Large intestine (tissue), 12 donors: ENCODE measurements at places on chromosomes 3 and 15.
A peak's percentile ranks its signal among the peaks of the same experiment; 100 is the strongest.

- no peak for DNase-seq
Measured at GRCh38 chr3:135760581-135760980, 204.9 kb upstream of the PPP2R3A start.

GRCh38 chr3:24259901-24260512, 234.6 kb downstream of the THRB start:
- peak; percentile 71 for DNase-seq

DNA sequence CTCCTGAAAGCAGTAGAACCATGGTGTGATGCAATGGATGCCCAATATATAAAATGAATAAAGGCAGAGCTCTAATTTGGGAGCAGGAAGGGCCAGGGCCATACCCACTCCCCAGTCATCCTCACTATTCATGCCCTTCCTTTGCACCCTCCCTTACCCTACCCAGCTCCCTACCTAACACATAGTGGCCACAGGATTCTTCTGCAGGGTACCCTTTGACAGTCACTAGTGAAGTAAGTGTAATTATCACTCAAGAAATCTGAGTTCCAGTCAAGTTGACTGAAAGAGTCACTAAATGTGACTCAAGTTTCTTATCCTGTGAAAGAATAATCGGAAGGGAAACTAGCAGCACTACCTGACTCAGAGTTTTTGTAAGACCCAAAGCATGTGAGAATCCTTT, 69.2 kb downstream of the RASA2 start:
- peak; percentile 52 for DNase-seq

DNA sequence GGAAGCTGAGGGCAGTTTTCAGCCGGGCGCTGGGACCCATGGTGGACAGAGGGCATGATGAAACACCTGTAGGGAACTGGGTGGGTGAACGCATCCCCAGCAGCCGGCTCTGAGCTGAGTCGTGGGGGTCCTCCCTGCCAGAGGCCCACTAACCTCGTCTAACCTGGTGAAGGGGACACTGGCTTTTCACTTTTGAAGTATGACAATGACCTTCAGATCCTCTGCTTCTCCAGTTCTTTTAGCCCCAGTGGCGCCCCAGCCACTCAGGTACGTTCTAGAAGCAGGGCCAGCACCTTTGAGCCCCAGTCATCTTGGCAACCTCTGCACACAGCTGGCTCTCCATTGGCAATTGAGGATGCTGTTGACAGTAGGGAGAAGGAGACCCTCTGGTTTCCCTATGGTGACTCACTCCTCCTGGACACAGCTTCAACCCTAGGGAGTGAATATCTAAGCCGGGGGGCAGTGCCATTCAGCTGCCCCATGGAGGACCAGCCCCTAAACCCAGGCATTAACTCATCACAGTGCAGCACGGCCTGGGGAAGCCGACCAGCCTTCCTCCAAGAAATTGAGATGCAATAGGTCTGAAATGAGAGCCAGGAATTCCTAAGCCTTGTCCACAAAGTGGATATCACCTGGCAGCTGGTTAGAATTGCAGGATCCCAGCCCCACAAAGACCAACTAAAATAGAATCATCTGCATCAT, 46.1 kb downstream of the CMTM6 start:
- DNase-seq = no peak

DNA sequence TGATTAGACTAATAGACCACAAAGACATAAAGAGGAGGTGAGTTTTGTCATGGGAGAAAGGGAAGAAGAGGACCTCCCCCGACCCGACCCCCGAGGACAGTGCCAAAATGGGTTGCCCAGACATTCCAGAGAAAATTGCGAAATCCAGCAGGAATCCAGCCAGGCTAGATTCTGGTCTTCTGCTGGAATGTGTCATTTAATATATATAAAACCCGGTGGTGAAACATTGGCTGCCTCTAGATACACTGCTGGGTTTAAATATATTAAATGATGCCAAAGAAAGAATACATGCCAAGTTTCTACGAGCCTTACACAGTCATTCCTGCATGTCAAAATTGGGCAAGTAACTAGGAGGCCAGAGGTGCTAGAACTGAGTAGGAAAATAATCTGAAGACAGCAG, 45.3 kb upstream of the SPESP1 start:
- no peak for DNase-seq

DNA sequence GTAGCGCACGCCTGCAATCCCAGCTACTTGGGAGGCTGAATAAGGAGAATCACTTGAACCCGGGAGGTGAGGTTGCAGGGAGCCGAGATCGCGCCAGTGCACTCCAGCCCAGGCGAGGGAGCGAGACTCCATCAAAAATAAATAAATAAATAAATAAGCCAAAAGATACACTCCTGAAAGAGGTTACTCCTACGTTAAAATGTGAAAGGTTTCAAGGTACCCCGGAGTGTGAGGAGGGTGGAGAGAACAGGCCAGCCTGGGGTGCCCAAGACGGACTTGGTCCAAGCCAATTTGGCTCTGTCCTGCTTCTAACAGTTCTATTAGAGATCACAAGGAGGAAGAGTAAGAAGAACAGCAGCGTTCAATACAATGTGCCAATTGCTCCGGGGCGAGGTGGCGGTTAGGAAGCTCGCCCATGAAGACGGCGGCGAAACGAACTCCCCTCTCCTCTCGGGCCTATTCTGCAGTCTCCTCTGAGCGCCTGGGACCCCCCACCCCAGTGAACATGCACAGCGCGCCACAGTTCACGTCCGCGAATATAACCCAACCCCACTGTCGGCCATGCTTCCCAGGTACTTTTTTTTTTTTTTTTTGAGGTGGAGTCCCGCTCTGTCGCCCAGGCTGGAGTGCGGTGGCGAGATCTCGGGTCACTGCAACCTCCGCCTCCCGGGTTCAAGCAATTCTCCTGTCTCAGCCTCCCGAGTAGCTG, 942 bp downstream of the ELP6 start:
- peak; percentile 57 for DNase-seq

GRCh38 chr3:144142151-144142840, 170.7 kb downstream of the DIPK2A start:
- peak; percentile 79 for DNase-seq

GRCh38 chr3:16932877-16933276, 48.1 kb downstream of the PLCL2 start:
- no peak for DNase-seq

DNA sequence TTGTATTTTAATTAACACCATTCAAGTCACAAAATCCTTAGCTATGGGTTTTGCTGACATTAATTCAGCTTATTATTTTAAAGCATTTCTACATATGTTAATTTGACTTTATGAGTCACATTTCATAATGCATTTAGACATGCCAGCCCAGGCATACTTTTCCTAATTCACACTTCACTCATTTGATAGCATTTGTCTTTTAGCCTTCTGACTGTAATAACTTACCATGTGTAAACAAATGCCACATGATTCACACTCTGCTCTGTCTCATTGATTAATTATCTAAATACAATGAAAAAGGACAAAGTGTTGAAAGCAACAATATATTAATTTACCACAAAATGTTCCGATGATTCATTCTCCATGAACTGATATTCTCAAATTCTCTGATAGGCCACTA, 927.8 kb upstream of the EPHA6 start:
- DNase-seq = no peak

DNA sequence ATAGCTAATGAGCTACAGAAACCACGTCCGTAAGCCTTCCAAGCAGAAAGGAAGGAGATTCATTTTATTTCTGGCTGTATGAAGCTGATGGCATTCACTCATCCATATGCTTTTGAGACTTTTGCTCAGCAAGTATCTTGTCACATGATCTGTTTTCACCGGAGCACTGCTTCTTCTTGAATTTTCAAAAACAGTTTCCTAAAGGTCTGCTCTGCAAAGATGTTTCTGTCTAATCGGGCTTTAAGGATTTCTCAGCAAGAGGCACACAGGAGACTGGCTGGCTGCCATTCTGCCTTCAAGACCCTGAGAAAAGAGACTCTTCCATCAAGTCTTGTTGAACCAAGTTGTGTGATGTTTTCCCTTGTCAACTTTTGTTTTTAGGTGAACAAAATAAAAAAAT, 289.6 kb upstream of the LYSMD4 start:
- no peak for DNase-seq

DNA sequence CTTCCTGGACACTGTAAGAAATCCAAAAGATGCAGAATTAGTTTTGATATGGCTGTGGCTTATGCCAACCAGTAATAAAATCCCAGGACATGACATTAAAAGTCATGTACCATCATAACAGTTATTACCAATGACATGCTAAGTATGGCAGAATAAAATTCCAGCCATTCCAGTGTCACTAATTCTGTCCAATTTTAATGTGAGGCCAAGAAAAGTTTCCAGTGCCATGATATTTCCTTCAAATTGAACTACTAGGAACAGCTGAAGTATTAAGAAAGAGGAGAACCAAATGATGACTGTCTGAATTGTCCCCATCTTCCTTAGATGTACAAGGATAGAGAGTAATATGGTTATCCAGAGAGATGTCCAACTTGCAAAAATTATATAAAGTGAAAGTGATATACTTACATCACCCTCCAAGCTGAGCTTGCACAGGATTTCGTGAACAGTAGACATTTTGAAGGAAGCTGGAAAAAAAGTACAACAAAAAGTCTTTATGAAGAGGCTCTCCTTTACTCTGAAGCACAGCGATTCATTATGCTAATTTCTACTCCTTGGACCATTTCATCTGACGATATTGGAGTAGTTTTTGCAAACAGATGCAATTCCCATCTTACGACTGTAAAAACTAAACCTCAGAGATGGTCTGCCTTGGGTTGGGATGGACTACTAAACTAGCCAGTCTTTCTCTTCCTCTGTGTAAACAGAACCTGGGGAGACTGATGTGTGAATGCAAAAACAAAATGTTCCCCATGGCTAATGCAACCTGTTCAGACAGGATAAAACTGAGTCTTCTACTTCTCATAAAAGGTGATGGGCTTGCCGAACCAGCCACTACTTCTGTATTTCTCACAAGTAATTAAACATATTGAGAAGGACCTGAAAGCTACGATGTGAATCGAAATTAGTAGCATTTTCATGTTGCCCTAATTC, 11.9 kb downstream of the ANXA2 start:
- DNase-seq = no peak

- no peak for DNase-seq
Measured at GRCh38 chr3:165210132-165210531, 13.9 kb upstream of the SLITRK3 start.

DNA sequence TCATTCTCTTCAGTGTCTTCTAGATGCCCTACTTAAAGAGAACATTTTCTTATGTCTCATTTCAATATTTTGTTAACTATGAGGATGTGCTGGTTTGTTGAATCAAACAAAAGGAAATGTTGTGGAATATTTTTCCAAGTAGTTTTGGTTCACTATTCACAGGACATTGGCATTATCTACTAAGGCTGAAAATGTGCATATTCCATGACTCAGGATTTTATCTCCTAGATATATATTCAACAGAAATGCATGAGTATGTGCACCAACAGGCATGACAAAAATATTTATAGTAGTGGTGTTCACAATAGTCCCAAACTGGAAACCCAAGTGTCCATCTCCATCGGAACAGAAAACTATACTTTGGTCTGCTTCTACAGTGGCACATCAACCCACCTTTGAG, 16.7 kb upstream of the NR1I2 start:
- no peak for DNase-seq

DNA sequence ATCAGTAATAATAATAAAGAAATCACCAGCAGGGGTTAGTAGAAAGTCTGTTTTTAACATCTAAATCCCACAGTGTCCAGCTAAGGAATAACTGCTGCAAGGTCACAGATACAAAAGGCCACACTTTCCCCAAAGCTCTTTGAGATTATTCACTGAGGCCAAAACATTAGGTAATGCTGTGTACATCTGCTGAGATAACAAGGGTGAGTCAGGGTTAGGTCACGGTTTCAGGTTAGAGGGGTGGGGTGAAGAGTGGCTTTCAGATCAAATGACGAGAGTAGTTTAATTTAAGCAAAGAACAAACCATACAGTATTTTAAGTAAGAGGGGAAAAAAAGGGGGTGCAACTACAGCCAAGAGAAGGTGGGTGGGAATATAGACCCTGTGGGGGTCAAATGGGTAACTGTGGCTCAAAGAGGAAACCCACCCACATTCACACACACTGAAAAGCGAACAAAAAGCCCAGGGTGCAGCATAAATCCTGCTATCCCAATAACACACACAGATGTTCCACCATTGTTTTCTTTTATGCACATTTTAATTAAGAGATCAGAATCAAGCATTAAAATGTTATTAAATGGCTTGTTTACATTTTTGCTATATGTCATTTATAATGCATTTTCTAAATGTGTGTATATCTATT, 412.9 kb downstream of the TIGIT start:
- DNase-seq = peak; percentile 53

- DNase-seq = no peak
Measured at GRCh38 chr3:79310016-79310415, 457.8 kb downstream of the ROBO1 start.

- no peak for DNase-seq
Measured at GRCh38 chr3:106631373-106632108, 745.7 kb upstream of the CCDC54 start.

GRCh38 chr3:126439346-126439967, 36.2 kb downstream of the ZXDC start:
- DNase-seq = no peak

- no peak for DNase-seq
Measured at GRCh38 chr3:185992831-185993374, 55.1 kb upstream of the TRA2B start.

GRCh38 chr15:82572986-82573385, 32.7 kb upstream of the RPS17 start:
- no peak for DNase-seq

GRCh38 chr15:77025941-77026411, 31.1 kb downstream of the PSTPIP1 start:
- DNase-seq = no peak

DNA sequence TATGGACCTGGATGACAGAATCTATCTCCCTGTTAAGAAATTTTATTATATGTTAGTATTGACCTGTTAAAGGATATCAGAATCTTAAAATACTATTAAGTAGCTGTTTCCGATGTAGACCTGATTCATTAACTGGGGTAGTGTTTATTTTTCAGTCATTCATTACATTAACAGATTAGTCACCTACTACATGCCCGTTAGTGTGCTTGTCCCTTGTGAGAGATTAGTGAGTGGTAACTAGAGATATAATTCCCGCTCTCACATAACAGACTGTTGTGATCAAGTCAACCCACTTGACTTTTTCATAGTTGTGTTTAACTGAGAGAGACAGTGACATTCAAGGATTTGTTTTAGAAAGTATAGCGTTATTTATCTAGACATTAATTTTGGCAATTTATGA, 166.8 kb downstream of the TCF12 start:
- DNase-seq = no peak

DNA sequence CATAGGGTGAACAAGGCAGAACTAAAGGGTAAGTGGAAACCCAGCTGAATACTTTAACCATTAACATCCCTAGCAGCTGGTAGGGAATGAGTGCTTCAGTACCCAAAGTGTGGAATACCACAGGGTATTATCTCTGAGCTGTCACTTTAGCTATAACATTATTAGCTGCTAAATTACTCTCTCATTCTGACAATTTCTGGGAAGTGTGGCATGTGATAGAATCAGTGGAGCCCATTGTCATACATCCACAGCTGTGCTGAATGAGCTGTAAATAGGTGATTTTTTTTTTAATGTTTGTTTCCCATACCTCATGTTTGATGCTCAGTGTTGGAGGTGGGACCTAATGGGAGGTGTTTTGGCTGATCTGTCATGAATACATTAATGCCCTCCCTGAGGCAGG, 894.3 kb downstream of the DIPK2A start:
- DNase-seq = no peak

GRCh38 chr15:58541410-58542087, 109.8 kb downstream of the LIPC start:
- DNase-seq = no peak
